ENCODE measurements at places on chromosomes 5 and 9.
A peak's percentile ranks its signal among the peaks of the same experiment; 100 is the strongest.

DNA sequence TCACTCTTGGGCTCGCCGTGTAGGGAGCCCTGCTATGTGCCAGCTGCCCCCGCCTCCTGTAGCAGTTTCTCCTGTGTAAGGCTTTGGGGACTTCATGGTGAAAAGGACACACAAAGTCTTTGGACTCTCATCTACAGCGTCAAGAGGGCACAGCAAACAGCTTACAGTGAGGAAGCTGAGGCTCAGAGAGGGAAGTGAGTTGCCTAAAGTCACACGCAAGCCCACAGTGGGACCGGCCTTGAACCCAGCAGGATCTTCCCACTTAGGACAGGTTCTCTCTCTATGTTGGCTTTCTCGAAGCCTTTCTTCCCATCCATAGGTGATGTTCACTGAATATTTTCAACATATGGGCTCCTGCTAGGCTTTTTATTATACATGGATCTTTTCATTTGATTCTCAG, 9.8 kb upstream of the PRRX2 start:
- no peak for DNase-seq

DNA sequence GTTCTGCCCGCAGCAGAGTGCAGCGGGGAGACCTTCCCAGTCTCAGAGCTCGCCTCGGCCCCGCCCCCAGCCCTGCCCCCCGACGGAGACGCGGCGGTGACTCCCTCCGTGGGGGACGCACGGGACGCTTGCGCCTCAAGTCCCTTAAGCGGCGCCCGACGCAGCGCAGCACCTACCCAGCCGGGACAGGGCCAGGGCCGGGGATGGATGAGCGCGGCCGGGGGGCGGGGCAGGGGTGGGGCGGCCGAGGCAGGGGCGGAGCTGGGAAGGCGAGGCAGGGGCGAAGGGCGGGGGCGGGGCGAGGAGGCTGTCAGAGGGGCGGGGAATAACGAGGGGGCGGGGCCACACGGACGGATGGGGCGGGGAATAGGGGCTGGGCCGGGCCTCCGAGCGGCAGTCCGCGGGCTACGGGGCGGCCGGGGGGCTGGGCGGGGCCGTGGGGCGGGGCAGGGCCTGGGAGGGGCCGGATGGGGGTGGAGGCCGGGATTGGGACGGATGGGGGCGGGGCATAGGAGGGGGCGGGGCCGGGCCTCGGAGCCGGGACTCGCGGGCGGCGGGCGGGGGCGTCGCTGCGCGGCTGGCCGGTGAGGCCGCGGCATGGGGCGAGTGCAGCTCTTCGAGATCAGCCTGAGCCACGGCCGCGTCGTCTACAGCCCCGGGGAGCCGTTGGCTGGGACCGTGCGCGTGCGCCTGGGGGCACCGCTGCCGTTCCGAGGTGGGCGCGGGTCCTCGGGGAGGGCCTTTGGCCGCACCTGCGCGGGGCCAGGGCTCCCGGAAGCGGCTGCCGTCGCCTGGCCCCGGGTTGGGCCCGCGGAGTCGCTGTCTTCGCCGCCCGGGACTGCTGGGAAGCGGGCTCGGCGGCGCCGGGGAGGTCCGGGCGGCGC, at the start of gene ARRDC1:
ARRDC1 (plus strand) TSS at position 566 of the 884 bp plus-strand sequence; CDS start at position 598, 32 bp downstream.
- peak; percentile 91 for DNase-seq

GRCh38 chr5:149423049-149423793, 44.1 kb upstream of the IL17B start:
- no peak for DNase-seq

DNA sequence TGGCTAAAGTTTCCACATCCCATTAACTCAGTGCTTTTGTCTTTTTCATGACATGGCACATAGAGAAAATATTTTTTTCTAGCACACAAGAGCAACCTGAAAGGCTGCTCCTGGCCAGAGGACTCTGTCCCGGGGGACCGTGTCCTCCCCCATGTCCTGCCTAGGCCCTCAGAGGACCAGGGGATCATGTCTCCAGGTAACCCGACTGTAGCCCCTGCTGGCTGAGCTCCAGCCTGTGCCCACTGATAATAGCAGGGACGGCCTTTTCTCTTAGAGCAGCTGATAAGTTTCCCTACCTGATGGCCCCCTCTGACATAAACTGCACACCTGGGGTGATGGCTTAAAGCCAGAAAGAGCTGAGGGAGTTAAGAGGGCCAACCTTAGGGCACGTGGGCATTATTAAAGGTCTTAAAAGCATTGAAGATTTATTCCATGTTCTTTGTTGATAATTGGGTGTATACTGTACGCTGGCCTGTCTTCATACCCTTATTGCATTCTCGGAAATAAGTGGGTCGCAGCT, 5.9 kb downstream of the HDHD3 start:
- DNase-seq, result no peak

GRCh38 chr9:10255758-10256157, 357.0 kb downstream of the PTPRD start:
- no peak for DNase-seq

- no peak for DNase-seq
Measured at GRCh38 chr5:178423901-178424809, 166.0 kb downstream of the COL23A1 start.

DNA sequence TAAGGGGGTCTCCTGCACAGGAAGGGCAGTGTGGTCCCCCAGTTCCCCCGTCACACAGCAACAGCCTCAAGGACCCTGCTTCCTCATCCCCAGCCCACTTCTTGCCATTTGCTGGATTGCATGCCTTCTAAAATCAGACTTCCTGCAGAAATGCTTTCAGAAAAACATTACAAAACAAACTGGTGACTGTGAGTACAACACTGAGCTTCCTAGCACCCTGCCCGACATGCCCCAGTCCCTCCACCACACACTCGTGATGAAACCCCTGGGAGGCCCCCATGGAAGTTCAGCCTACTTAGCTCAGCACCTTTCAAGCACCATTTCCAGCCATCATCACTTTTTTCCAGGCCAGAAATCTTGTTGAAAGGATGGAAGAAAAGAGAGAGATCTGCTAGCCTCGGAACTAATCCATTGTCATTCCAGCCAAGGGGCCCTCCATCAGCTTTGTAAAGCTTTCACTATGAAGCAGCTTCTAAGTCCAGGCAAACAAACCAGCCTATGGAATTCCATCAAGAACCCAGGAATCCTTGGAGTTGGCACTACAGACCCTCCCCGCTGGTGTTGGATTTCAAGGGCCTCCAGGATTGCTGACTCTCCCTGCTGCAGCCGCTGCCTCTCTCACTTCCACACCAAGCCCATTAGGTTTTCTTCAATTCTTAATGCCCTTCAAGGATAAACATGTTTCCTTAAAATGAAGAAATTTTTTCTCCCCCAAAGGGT, 114.6 kb downstream of the C5orf15 start:
- DNase-seq, result peak; percentile 25
